Tibial artery (tissue), 4 donors: ENCODE measurements at places on chromosomes 7 and 10.

GRCh38 chr10:71921324-71922027 lies 42.7 kb upstream of the CHST3 start:
- peak; percentile 70 for DNase-seq

GRCh38 chr7:49564379-49564714 lies 209.1 kb upstream of the VWC2 start:
- DNase-seq, result no peak

DNA sequence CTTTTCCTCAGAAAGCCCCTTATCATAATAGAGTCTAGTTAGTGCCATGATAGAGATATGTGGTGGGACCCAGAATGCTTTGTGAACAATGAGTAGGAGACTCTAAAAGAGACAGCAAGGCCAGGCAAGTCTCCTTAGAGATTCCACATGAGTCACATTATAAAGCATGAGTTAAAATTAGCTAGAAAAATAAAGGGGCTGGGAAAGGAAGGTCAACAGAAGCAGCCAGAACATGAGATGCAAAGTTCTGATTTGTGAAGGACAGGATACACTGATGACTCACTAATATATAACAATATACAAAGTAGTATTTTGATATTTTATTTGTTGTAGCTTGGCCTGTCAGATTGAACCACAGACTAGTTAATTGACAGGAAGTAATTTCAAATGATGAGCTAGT lies 25.3 kb upstream of the SNX13 start:
- DNase-seq, result no peak

DNA sequence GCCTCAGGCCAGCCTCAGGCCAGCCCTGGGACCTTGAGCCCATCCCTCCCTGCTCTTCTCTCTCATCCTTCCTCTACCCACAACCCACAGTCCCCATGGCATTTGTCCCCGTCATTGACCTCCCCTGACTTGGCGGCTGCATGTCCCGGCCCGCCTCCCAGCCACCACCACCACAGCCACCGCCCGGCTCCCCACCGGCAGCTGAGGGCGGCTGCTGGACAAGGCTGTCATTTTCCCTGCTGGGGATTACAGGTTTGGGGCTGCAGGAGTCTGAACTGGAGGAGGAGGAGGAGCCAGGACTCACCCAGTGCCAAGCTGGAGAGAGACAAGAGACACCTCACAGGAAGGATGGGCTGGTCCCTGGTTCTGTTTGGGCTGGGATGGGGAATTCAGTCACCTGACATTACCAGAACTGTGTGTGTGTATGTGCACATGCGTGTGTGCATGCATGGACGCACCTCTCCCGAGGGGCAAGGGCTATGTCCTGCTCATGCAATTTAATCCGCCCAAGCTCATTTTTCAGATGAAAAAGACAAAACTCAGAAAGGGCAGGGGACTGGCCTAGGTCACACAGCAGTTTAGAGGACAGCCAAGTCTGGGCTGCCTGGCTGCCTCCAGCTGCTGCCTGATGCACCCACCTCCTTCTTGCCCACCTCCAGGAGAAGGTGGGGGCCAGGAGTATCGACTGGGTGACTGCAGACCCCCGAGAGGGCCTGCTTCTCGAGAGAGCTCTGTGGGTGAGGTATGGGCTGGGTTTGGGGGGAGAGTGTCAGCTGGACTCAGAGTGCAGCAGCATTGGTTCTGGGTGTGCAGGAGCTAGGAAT lies 113.1 kb downstream of the ZMIZ1 start:
- DNase-seq, result no peak

- DNase-seq, result no peak
Measured at GRCh38 chr10:132616170-132616995, 78.8 kb downstream of the INPP5A start.

DNA sequence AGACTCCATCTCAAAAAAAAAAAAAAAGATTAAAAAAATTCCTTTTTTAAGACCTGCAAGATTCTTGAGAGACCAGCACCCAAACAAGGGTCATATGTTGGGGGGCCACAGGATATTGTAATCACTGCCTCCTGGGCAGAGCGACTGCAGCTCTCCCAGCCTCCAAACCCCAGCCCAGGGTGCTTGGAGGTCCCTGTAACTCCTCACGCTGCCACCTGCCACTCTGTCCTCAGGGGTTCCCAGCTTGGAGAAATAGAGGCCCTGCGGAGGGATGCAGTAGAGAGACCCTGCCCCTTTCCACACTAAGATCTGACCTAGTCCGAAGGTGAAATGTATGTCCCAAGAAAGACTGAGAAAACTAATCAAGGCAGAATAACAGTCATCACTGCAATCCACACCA lies 343.7 kb downstream of the GRID1 start:
- DNase-seq, result no peak

DNA sequence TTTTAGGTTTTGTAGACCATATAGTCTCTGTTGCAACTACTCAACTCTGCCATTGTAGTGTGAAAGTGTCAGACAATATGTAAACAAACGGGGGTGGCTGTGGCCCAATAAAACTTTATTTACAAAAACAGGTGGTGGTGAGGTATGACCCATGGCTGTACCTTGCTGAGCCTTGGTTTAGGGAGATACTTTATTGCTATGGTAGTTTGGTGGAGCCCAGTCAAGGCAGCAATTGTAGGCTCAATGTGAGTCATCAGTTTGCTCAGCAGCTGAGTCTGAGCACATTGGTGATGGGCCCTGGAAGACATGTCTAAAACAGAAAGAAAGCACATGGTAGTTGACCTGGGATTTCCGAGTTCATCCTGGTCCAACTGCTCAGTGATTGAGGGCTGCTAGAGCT lies 242.5 kb downstream of the REEP3 start:
- no peak for DNase-seq

- no peak for DNase-seq
Measured at GRCh38 chr7:2959103-2959680, 84.5 kb downstream of the CARD11 start.

DNA sequence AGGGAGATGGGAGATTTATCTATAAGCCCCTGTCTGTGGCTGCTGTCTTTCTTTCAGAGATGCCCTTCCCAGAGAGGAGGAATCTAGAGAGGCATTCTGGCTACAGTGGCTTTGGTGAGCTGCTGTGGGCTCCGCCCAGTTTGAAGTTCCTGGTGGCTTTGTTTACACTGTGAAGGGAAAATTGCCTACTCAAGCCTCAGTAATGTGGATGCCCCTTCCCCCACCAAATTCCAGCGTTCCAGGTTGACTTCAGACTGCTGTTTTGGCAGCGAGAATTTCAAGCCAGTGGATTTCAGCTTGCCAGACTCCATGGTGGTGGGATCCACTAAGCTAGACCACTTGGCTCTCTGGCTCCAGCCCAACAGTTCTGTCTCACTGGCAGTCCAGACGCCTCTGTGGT lies 951.6 kb downstream of the CCSER2 start:
- DNase-seq, result no peak

GRCh38 chr7:101816595-101817470 lies 593 bp upstream of the CUX1 start:
- DNase-seq, result peak; percentile 33

- no peak for DNase-seq
Measured at GRCh38 chr7:73987298-73987697, 40.7 kb upstream of the ELN start.

GRCh38 chr7:109950821-109951564 lies 1139.9 kb upstream of the LRRN3 start:
- DNase-seq, result no peak

- peak; percentile 77 for DNase-seq
Measured at GRCh38 chr7:2019711-2020511, 212.8 kb downstream of the MAD1L1 start.

DNA sequence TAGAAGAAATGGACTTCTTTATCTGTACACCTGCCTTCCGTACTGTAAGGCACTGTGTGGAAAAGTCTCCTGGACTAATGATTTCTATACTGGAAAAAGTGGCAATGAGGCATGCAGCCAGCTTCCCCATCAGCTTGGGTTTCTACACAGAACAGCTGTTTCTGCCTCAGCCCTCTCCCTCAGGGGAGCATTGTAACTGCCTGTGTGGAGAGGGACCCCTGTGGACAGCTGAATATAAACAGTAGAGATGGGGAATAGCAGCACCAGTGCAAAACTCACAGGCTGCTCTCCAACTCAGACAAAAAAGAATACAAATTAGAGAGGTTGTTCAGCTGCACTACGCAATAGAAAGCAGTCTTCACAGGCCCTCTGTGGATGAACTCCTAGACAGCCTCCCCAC lies 451.3 kb upstream of the MBL2 start:
- no peak for DNase-seq

DNA sequence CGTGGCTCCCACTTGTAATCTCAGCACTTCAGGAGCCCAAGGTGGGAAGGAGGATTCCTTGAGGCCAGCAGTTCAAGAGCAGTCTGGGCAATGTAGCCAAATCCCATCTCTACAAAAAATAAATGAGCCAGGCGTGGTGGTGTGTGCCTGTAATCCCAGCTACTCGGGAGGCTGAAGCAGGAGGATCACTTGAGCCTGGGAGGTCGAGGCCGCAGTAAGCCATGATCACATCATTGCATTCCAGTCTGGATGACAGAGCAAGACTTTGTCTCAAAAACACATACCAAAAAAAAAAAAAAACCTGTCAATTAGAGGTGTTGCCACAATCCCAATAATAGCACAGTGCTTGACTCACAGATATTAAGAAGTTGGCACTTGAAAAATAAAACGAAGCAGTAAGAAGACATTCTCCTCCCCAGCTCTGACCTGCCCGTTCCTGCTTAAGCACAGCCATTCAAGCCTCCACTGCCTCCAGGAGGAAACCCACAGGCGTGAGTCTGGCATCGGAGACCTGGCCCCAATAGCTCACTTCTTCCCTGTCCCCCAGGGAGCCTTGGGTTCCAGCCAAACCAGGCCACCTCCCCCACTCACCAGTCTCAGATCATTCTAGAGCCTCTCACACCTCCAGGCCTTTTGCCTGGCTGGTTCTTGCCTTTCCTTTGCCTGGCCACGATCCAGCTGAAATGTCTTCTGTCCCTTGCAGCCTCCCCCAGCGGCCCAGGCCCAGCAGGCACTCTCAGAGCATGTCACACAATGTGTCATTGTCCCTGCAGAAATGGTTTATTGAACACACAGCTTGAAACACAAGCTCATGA lies 45.3 kb upstream of the GTF2I start:
- no peak for DNase-seq

- no peak for DNase-seq
Measured at GRCh38 chr7:107870427-107871000, 20.5 kb upstream of the DLD start.

DNA sequence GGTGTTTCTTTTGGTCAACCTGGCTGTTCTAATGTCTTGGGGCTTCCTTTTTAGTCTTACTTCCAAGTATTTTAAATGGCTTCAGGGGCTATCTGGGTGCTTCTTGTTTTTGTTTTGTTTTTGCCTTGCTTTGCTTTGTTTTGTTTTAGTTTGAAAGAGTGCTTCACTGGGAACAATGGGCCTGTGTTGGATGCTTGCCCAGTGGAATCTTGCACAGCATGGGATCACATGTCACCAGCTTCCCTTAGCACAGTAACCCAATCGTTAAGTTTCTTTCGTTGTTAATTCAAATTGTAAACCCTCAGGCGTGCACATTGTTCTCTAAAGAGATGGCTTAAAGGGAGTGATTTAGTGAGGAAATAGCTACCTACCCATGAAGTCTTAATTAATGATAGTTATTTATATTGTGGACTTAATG lies 8.9 kb downstream of the COL17A1 start:
- no peak for DNase-seq

DNA sequence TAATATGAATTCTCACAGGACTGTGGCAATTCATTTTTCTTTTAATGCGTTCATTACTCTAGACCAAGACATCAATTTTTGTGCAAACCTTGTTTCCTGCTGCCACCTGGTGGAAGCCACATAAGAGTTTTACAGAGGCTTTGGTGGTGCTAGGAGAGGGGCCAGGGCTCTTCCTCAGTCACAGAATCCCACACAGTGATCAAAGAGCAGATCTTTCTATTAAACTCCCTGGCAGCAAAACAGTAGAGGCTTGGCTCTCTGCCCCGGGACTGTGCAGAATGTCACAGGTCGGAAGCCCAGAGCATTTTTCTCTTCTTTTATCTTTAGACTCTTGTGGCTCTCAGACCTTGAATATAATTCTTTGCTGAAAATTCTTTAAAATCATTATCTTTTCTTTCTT lies 506.4 kb upstream of the C7orf33 start:
- no peak for DNase-seq

DNA sequence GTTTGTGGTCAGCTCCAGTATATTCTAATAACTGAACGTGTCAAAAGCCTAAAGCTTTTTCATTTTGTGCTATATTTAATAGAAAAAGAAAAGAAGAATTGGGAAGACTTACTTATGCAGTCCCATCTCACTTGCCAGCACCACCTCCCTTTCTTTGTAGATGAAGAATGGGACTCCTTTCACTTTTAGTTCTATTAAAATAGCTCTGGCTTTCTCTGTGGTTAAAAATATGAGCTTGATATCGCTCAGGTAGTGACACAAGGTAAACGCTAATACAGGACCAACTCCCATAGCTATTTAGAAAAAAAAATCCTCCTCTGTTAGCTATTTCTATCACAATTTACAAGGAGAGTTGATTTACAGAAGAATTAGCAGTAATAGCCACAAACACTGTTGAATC lies 176.8 kb downstream of the PDE1C start:
- no peak for DNase-seq

- no peak for DNase-seq
Measured at GRCh38 chr10:29127037-29127700, 161.7 kb upstream of the LYZL1 start.

GRCh38 chr10:6005856-6006395 lies 28.6 kb upstream of the IL15RA start:
- no peak for DNase-seq

- DNase-seq, result peak; percentile 41
Measured at GRCh38 chr10:113539789-113540188, 13.1 kb upstream of the HABP2 start.

DNA sequence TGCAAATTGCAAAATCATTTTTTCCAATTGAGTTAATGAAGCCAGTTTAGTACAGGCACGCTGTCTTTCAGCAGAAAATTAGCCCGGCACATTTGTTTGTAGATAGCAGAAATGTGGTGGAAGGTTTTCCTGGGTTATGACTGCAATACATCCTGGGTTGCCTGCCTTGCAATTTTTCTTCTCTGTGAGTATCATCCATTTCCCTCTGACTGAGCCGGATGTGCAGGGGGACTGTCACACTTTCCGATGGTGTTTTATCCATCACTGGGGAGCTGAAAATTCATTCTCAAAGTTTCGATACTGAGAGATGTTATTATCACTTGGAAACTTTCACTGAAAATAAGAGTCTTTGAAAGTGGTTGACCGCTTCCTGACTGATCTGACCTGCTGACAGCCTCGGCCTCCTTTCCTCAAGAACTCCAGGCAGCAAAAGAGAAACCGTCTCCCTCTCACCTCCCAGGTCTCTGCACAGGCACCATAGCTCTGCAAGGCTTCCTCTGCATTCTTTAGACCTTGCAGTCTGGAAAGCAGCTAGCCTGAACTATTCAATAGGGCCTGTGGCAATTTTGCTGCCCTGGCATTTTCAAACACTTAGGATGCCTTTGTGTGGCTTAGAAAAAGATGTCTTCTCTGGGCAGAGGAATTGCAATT lies 320.8 kb upstream of the NRP1 start:
- no peak for DNase-seq
